Posterior vena cava (tissue), 2 donors: ENCODE measurements at places on chromosomes 6 and 20.

GRCh38 chr6:15076565-15076964, 169.3 kb upstream of the JARID2 start:
- no peak for DNase-seq

DNA sequence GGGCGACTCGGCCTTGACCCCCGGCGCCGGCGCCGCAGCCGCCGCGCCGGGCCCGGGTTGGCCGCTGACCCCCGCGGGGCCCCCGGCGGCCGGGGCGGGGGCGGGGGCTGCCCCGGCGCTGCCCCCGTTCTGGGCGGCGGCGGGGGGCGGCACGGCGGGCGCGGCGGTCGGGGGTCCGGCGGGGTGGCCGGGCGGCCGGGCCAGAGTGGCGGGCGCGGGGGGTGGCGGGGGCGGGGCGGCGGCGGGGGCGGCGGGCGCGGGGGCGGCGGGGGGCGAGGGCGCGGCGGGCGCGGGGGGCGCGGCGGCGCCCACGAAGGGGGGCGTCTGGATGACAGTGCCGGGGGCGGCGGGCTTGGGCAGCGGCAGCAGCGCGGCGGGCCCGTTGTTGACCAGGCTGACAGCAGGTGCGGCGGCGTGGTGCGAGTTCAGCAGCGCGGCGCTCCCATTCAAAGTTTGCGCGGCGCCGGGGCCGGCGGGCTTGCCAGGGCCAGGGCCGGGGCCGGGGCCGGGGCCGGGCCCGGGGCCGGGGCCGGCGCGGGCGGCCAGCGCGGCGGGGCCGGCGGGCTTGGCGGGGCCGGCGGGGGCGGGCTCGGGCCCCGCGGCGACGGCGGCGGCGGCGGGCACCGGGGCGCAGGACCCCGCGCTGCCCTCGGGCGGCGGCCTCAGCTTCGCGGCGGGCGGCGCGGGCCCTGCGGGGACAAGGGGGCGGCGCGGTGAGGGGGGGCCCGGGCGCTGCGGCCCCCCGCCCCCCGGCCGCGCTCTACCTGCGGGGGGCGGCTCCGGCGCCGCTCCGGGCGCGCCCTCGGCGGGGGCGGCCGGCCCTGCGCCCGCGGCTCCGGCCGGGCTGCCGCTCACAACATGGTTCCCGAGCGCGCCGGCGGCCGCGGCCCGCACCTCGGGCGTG, 659 bp downstream of the TAF4 start:
- peak; percentile 83 for DNase-seq

DNA sequence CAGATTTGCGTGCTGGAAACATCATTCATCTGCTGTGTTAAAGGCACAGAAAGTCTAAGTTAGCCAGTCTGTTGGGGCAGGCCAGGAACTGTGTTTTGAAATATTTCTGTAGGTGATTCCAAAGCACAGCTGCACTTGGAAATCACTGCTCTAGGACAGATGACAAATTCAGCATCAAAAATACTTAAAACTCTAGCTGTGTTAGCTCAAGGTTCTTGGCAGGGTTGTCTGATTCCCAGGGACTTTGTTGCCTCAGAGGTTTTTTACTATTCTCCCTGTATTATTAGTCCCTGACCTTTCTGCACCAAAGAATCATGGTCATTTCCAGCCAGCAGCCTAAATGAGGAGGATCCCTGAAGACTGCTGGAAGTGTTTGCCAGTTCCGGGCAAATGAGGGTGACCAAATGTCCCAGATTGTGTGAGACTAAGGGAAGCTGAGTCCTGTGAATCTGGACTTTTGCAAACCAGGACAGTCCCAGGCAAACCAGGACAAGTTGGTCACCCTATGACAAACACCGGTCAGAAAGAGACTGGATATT, 84.3 kb upstream of the TMEM30A start:
- no peak for DNase-seq

DNA sequence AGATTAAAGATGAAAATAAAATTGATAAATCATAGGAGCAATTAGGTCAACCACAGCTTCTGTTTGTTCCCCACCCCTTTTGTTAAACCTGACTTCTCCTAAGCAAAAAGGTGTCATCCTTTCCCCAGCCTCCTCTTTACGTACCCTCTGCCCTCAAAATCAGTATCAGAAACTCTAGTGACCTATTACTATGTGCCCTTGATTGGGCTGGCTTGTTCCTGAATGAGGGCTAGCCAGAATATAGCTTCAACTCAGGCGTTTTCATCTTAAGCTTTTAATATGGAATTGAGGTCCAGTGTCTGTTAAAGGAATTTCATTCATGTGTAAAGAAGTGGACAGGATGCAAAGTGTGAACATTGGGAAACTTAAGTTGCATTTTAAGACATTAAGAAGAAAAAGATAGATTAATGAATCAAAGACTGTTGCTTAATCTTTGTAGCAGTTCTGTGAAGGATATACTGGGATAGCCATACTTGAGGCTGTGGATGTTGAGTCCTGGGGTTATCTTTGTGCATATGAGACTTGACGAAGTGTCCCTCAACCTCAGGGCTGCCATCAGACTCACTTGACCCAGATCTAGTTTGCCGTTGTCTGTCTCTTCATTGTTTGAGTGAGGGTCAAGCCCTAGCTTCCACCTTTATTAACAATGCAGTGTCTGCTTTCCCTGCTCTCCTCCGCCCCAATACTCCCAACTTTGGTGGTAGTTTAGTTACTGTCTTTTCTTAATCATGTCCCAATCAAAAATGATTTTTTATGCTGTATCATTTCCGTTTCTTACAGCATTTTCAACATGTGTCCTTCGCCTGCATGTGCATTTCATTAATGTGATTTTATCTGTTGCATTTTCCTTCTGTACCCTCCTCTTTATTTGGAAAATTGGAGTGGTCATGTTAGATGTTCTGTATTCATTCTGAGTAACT, 1.9 kb downstream of the TBPL1 start:
- no peak for DNase-seq

DNA sequence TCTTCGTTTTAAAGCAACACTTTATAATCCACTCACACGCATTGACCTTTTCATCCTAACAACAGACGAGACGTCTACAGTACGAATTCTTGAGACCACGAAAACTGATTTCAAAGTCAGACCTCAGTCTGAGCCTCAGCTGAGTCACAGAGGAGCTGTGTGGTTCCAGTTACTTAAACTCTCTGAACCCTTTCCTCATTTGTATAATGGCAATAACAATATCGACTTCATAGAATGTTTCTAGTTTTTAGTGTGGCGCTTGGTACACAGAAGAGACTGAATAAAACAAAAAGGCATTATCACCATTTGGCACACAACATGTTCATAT, 236.9 kb downstream of the ATXN1 start:
- DNase-seq = no peak
